ENCODE measurements at places on chromosomes 7 and 10.

DNA sequence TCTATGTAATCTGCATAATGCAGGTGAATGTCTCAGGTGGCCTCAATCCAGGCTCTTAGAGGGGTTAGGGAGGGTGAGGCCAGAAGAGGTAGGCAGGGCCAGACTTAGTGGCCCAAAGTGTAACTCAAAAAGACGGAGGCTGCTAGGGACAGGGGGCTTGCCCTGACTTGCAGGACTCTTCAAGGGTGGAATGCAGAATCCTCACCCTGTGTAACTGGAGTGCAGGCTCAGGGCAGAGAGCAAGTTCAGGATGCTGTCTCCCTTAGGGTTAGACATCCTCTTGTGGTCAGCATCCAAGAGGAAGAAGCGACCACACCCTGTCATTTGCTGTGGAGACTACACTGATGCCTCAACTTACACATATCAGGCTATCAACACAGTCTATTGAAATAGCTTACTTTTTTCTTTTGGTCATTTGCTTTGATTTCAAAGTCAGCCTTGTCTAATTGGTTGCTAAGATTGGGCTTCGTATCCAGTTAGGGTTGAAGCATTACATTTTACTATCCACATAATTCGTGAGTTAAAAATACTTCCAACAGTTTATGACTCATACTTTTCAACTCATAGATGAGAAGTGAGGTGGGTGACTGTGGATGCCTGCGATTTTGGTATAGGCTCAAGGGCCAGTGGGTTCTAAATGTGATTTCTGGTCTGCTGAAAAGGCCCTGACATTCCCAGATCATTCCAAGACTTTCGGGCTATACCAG is 563.6 kb downstream of the SUGCT start:
- no peak for DNase-seq

DNA sequence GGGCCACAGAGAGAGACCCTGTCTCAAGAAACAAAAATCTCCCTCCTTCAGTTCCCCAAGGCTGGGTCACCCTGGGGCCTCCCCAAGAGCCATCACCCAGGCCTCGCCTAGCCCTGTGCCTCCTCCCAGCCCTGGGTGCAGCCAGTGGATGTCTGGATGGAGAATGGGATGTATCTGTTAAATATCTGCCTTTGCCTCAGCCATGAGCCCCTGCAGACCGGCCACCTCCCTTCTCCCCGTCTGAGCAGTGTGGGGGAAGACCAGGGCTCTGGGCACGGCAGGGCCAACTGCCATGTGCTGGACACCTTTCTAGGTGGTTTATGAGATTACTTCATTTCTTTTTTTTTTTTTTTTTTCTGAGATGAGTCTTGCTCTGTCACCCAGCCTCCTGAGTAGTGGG is 10.0 kb downstream of the ARPC1B start:
- DNase-seq: no peak

DNA sequence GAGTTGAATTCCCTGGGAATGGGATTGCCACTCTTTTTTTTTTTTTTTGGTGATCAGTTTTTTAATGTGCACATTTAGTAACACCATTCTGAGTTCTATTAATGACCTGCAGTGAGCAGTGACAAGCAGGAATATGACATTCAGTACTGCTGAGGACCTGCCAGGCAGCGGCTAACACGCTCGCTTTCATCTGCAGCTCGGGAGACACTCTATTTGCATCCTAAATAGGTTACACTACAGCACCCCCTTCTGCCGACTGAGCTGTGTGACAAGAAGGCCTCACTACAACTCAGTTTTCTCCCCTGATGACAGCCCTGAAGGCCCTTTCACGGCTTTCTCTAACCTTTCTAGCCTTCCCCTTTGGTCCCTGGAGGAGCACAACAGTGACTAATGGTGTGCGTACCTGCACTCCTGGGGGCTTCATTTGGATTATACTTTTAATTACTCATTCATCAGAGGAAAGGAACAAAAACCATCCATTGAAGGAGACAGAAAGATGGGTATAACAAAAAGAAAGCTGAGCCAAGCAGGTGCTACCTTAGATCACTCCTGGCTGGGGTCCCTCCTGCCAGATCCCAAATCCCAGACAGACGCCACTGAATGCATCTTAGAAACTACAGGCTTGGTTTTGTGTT is 872.4 kb downstream of the LRMDA start:
- DNase-seq: peak; percentile 62

DNA sequence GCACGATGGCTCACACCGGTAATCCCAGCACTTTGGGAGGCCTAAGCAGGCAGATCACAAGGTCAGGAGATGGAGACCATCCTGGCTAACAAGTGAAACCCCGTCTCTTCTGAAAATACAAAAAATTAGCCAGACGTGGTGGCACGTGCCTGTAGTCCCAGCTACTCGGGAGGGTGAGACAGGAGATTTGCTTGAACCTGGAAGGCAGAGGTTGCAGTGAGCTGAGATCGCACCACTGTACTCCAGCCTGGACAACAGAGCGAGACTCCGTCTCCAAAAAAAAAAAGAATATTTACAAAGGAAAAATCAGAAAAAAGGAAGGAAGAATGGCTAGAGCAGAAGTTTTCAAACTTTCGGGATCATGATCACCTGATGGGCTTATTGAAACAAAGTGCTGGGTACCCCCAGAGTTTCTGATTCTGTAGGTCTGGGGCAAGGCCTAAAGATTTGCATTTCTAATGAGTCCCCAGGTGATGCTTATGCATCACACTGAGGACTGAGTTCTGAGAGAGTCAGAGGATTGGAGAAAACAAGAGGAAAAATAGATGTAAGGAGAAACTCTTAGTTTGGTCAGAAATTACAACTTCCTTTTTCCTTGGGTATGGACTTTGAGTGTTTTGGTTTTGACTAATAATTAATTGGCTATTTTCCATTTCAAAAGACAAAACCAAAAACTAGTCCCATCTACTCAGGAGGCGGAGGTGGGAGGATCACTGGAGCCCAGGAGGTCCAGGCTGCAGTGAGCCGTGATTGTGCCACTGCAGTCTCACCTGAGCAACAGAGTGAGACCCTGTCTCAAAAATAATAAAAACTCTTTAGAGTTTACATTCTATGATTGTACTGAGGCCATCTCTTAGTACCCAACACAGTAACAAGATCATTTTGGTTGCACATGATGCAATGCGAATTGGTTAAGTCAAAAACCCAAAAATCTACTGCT is 14.4 kb downstream of the MARCHF5 start:
- no peak for DNase-seq

- no peak for DNase-seq
These were observed 126.9 kb upstream of the EFCAB10 start for GRCh38 chr7:105707967-105708762.

DNA sequence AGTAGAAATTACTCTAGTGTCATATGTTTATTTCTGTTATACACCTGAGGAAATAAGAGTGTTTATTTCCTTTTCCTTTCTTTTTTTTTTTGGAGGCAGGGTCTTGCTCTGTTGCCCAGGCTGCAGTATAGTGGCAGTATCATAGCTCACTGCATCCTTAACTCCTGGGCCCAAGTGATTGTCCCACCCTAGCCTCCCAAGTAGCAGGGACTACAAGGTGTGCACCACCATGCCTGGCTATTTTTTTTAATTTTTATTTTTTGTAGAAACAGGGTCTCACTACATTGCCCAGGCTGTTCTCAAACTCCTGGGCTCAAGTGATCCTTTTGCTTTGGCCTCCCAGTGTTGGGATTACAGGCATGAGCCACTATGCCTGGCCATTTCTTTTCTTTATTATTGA is 37.8 kb downstream of the TBC1D12 start:
- no peak for DNase-seq

DNA sequence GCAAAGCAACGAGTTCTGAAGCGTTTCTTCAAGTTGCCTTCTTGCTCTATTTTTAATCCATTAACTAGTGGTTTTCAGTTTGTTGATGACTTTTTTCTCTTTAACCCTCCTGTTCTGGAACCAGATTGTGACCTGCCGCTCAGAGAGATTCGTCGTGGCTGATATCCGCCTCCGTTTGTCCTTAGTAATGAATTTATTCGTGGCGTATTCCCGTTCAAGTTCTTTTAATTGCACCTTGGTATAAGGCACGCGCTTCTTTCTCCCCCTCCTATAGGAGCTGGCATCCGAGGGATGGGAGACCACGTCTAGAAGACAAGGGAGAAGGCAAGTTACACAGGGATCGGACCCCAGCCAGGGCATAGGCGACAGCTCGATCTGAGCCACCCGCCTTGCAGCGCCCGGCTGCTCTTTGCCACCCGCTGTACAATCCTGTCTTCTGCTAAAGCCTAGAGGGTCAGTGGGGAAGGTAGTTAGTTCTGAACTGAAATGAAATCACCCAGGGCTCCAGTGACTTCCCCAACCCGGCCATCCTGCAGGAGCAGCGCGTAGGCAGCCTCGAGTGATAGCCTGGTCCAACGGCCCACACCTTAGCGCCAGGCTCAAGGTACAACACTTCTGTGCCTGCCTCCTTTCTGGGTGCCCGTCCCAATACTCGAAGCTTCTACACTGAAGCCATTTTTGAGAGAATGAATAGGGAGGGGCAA is 1.6 kb downstream of the HOXA13 start:
- DNase-seq: no peak
